Stimulated activated CD4-positive, alpha-beta T cell treated with anti-CD3 and anti-CD28 coated beads, Interleukin-12 subunit alpha, Interleukin-12 subunit beta, amount 100 ng/mL, for 4 hours (primary cell): ENCODE measurements at places on chromosomes 2 and 18.

DNA sequence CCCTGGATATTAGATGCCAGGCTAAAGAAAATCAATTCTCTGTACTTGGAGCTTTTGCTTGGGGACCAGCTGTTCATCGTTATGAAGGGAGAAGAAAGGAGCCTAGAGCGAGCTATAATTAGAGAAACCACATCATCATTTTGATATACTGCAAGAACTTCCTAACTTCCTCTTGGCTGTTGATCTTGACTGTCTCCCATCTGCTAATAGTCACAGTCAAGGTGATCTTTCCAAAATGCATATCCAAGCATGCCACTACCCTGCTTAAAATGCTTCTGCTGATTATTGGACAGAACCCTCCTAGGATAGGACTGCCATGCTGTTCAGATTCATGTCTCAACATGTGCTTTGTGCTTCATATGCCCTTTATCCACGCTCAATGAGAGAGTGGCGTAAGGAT, 54.8 kb downstream of the RAPGEF4 start:
- no peak for DNase-seq

DNA sequence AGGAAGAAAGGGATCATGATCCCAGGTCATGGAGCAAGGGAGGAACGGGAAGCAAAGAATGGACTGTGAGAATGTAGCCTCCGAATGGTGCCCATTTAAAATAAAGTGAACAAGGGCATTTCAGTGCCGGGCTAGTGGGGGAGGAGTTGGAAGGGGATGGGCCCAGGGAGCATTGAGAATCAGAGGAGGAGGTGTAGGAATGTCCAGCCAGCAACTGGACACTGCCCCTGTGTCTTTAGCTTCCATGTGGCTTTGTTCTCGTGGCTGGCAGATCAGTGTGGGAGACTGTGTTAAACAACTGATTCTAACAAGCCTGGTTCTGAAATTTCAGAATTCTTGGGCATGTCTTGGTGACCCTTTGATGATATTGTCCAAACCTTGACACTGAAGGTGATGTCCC, 1.4 kb upstream of the RNF103 start:
- DNase-seq = no peak

- DNase-seq = peak; percentile 23
These were observed 37.6 kb downstream of the C18orf63 start for GRCh38 chr18:74353169-74353775.

- no peak for DNase-seq
These were observed 33.7 kb upstream of the RFX8 start for GRCh38 chr2:101508636-101509035.

- no peak for DNase-seq
These were observed 81.3 kb downstream of the LIMS1 start for GRCh38 chr2:108615480-108616090.

DNA sequence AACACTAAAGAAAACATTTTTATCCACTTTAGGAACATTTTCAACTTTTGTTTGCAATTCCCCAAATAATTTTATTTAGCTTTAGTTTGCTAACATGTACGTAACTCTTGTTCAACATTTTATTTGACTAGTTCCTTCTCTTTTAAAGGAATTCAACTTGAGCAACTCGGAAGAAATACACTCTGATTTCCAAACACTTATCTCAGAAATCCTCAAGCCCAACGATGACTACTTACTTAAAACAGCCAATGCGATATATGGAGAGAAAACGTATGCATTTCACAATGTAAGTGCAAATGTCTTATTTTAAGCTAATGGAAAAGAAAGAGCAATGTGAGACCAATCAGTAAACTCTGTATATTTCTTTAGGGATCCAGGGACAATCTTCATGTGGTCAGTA, 10.1 kb downstream of the SERPINB10 start:
- no peak for DNase-seq

DNA sequence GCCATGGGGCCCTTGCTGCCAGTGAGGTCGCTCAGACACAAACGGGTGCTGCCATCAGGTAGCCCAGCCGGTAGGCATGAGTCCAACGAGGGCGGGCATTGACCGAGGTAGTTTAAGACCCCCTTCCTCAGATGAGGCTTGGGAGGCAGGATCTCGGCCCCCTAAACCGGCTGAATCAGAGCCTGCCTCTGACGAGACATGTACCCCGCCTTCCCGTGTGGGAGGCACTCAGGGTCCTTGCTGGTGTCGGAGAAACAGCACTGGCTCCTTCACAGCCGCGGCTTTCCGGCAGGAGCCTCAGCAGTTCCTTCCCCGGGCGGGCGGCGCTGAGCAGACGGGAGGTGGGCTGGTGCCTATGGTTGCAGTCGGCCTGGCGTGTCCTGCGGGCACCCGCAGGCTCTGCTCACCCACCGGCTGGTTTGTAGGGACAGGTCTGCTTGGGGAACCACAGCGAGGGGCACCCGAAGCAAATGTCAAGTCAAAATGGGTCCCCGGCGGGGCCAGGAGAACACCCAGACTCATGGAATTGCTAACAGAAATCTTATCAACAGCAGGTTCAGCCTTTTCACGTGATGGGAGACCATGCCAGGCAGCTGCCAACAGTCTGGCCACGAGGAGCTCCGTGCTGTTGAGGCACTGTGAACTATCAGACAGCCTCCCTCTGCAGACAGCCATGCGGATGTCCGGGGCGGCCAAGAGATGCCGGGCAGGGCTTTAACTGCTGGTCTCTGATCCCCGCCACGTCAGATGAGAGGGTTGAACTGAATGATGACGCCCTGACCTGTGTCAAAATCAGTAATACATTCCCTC, 2.8 kb downstream of the KCNG2 start:
- no peak for DNase-seq

GRCh38 chr2:2708575-2709430, 377.7 kb upstream of the MYT1L start:
- DNase-seq = no peak
